HCT116 (cell line): ENCODE measurements at places on chromosomes 11 and 22. TPM values are rescaled to one million over a fixed set of nuclear protein-coding genes. Genes with fewer than 3 reads are reported as not detected.

DNA sequence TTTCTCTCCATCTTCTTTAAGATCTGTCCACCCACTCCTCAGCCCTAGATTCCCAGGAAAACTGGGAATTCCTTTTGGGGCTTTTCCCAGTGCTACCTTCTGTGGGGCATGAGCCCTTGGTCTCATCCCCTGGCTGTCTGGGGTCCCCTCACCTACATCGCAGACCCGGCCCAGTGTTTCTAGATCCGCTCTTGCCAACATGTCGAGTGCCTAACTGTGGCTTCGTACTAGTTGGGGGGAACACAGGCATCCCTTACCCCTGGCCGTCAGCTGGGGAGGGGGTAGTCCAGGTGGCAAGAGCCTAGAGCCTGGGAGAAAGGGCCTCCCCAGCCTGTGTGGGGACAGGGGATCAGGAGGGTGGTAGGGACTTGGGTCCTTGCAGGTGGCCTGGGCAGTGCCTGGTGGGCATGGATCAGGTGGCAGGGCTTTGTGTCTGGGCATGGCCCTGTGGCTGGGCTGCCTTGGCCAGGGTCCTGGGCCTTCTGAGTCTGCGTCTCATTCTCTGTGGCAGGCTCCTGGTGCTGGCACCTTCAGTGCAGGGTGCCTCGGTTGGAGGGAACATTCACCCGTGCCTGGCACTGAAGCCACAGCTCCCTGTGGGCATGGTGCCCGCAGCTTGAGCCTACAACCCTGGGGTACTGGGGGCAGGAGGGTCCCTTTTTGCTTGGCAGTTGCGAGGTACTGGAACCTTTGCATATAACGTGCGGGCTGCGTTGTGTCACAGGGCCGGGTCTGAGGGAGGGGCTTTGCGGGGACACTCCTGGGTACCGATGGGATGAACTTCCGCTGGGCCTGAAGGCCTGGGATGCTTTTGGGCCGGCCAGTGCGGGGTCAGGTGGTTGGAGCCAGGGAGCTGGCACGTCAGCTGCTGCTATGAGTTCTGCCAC lies 4.1 kb downstream of the KCNQ1 start:
- H3K27ac ChIP-seq = no peak overlapping the region
- H3K27me3 ChIP-seq = peaks cover under 1% of the 10 kb centered on the region; the same call in 1 of the 2 replicates
- no peaks in the 10 kb centered on the region for H3K36me3 ChIP-seq
- H3K4me1 ChIP-seq = peaks cover 16% of the 10 kb centered on the region

DNA sequence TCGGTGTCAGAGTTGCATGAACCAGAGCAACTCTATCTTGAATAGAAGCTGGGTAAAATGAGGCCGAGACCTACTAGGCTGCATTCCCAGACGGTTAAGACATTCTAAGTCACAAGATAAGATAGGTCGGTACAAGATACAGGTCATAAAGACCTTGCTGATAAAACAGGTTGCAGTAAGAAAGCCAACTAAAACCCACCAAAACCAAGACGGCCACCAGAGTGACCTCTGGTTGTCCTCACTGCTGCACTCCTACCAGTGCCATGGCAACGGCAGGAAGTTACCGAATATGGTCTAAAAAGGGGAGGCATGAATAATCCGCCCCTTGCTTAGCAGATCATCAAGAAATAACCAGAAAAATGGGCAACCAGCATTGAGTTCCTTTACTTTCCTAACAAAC lies 2.4 kb upstream of the KAT5 start:
- no peak for DNase-seq
- peaks cover 33% of the 10 kb centered on the region for H3K4me1 ChIP-seq
- no peak overlapping the region for H3K27ac ChIP-seq
- no peak overlapping the region for H3K4me3 ChIP-seq

GRCh38 chr11:70625582-70626518 lies 227.5 kb downstream of the CTTN start:
- no peaks in the 10 kb centered on the region for H3K4me1 ChIP-seq
- H3K27ac ChIP-seq = no peak overlapping the region
- H3K27me3 ChIP-seq = no peaks in the 10 kb centered on the region
- no peak for DNase-seq

DNA sequence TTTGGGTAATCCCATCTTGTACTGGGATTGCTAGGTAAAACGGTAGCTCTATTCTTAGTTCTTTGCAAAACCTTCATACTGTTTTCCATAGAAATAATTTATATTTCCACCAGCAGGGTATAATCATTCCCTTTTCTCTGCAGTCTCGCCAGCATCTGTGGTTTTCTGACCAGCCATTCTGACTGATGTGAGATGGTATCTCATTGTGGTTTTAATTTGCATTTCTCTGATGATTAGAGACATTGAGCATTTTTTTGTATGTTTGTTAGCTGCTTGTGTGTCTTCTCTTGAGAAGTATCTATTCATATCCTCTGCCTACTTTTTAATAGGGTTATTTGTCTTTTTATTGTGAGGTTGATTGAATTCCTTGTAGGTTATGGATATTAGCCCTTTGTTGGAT lies 220.9 kb downstream of the PGR start:
- no peaks in the 10 kb centered on the region for H3K36me3 ChIP-seq
- DNase-seq = no peak
- no peak overlapping the region for H3K4me3 ChIP-seq
- H3K4me1 ChIP-seq = no peaks in the 10 kb centered on the region
- no peak overlapping the region for H3K27ac ChIP-seq

GRCh38 chr22:30694640-30695350 lies at the start of gene OSBP2:
OSBP2 (plus strand) TSS chr22:30694874; CDS start chr22:30694910, 36 bp downstream.
- no peak for DNase-seq
- H3K4me1 ChIP-seq = peaks cover 15% of the 10 kb centered on the region
- peak within 1 kb of the TSS; percentile 75 for H3K27ac ChIP-seq
- H3K4me3 ChIP-seq = peak within 1 kb of the TSS; percentile 80
- H3K36me3 ChIP-seq = no peaks in the 10 kb centered on the region

DNA sequence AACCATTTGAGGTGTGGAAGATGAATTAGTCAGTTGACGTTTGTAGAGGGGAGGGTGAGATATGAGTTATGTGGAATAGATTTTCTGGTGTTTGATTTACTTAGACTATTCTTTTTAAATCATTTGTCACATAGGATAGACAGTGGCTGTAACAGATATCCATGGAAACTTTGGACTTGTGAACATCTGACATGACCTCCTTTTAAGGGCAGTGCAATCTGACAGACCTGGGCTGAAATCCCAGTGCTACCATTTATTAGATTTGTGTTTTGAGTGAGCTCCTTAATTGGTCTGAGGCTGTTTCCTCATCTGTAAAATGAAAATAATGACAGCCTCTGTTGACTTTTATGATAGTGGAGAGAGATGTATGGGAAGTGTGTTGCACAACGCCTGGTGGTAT lies 159.9 kb downstream of the TEAD1 start:
- no peak overlapping the region for H3K4me3 ChIP-seq
- H3K36me3 ChIP-seq = no peaks in the 10 kb centered on the region
- H3K27me3 ChIP-seq = no peaks in the 10 kb centered on the region
- no peak for DNase-seq
- no peak overlapping the region for H3K27ac ChIP-seq

GRCh38 chr11:60756307-60757032 lies at the start of gene MS4A15:
MS4A15 (plus strand) TSS chr11:60756867; CDS start chr11:60763734, 6,867 bp downstream.
- peak; percentile 29 for DNase-seq
- H3K4me1 ChIP-seq = no peaks in the 10 kb centered on the region
- no peaks in the 10 kb centered on the region for H3K36me3 ChIP-seq
- no peak within 1 kb of the TSS for H3K27ac ChIP-seq

DNA sequence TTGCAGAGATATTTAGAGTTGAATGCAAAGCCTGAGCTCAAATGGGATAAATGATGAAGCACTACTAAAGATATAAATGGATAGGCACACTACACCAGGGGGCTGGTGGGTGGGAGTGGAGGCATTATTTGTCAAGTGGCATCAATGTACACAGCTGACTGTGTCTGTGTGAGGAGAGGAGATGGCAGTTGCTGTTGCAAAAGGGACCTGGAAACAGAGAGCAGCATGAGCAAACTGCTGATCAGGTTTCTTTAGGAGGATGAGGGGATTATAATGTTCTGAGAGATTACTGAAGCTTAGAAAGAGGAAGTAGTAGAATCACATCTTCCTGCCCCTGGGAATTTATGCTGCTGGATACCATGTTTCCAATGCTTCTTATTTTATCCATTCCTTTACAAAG lies 39.4 kb upstream of the LIN7C start:
- H3K4me3 ChIP-seq = no peak overlapping the region
- H3K27ac ChIP-seq = no peak overlapping the region

GRCh38 chr11:65078151-65078550 lies 5.7 kb downstream of the CDCA5 start:
- no peaks in the 10 kb centered on the region for H3K27me3 ChIP-seq
- peaks cover 5% of the 10 kb centered on the region; the same call in 1 of the 2 replicates for H3K4me1 ChIP-seq
- peak; percentile 29 for DNase-seq
- no peak overlapping the region for H3K4me3 ChIP-seq
- peak overlapping the region; percentile 39 for H3K27ac ChIP-seq

GRCh38 chr11:64891215-64891848 lies 12.9 kb upstream of the EHD1 start:
- peaks cover 7% of the 10 kb centered on the region; the same call in 1 of the 2 replicates for H3K4me1 ChIP-seq
- no peaks in the 10 kb centered on the region for H3K36me3 ChIP-seq
- H3K27ac ChIP-seq = no peak overlapping the region; the same call in 1 of the 2 replicates

Gene TMEM25
- 27.0 TPM for total RNA-seq

Gene C22orf42
- total RNA-seq = not detected

Gene LIF
- total RNA-seq = 75.4 TPM

Gene RBFOX2
- total RNA-seq = 83.9 TPM

Gene OR10A2
- total RNA-seq = not detected

Gene C11orf97
- not detected for total RNA-seq
